Tongue (tissue), 3 donors: ENCODE measurements at places on chromosomes 5 and 9. TPM values are rescaled to one million over a fixed set of nuclear protein-coding genes. Genes with fewer than 3 reads are reported as not detected.

DNA sequence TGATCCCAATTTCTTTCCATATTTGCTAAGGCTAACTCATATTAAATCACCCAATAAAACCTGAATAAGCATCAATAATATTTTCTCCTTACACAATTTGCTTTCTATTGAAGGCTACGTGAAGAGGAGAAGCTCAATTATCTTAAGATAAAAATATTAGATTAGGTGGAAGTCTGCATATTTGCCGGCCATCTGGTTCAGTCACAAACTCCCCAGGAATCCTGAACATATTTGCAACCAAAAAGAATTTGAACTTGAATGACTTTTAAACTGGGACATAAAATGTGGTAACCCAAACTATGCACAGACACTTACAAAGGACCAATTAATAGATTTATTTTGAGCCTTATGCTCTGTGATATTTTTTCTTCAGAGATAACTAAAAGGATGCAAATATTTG lies 92.3 kb downstream of the HAPLN1 start:
- no peak for DNase-seq

The PLAC8L1 gene
- total RNA-seq = not detected

DNA sequence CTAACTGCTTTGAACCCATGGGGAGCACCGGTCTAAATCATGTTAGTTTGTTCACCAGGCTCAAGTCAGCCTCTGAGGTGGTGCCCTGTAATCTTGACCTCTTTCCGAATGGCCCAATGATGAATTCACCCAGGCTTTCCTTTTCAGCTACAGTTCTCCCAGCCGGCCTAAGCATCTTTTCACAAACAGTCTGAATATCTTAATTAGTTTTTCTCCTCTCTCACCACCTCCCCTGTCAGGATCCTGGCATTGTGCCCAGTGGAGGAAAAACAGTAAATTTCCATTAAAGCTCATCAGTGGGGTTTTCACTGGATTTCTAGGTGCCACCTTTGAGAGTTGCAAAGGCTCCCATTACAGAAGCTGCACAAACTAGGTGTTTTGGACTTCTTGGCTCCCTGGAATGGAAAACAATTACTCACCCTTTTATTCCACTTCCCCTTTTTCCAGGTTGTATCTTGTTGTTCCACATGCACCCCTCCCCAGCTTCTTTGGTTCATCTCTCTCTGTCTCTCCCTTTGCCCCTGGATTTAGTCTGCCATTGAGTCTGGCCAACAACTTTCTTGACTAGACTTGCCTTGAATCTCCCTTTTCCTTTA lies 69.4 kb upstream of the ADAMTSL1 start:
- no peak for DNase-seq

DNA sequence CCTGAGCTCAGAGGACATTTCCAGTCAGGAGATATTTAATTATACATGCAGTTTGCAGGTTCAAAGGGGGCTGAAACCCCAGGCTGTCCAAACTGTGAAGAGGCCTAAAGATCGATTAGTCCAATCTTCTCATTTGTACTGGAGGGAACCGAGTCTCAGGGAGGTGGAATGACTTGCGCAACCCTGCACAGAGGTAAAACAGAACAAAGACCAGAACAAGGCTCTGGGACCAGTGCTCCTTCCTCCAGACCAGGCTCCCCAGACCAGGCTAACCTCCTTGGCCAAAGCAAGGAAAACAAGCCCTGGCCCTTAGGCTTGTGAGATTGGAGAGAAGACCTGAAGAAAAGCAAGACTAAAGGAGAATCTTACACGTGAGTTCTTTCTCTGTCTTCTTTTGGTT lies 120.8 kb downstream of the ENC1 start:
- DNase-seq = no peak

DNA sequence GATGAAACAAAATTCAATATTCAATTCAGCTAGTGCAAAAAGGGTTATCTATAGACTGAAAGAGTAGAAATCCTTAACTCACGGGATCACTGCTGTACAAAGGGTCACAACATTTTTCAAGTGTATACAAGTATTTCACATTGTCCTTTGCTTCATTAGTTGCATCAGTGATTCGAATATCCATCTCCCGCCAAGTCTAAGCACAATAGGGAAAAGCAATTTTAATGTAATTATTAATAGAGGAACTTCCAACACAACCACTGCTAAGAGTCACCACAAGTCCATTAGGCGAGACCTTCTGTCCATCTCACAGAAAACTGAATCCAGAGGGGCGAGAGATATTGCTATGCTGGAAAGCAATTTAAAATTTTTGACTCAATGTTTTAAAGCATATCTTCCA lies 27.4 kb downstream of the DNAH5 start:
- DNase-seq = no peak

GRCh38 chr5:160770718-160771117 lies 81.3 kb downstream of the ATP10B start:
- no peak for DNase-seq

DNA sequence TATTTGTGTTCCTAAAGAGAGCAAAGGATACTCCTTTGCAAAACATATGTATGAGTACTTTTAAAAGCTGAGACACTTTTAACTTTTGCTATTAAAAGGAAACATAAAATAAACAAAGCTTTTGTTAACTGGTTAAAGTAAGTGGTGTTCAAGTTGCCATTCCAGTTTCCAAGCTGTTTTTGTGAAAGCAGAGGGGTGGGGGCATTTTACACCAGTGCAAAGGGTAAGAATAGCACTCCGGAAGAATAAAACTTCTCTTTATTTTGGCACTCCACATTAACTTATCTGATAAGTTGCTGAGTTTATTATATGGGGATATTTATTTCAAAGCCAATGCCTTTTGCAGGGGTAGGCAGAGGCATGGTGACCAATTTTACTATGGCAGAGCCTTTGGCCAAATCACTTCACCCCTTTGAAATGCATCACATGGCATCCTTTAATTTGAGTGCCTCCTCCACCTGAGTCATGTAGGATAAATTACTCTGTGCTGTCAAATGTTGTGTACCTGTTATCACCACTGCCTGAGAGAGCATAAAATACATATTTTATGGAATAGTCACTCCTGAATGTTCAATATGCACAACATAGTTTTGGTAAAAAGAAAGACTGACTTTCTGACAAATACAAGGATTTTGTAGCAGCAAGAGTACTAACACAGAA lies 62.9 kb downstream of the MLLT3 start:
- DNase-seq = no peak

DNA sequence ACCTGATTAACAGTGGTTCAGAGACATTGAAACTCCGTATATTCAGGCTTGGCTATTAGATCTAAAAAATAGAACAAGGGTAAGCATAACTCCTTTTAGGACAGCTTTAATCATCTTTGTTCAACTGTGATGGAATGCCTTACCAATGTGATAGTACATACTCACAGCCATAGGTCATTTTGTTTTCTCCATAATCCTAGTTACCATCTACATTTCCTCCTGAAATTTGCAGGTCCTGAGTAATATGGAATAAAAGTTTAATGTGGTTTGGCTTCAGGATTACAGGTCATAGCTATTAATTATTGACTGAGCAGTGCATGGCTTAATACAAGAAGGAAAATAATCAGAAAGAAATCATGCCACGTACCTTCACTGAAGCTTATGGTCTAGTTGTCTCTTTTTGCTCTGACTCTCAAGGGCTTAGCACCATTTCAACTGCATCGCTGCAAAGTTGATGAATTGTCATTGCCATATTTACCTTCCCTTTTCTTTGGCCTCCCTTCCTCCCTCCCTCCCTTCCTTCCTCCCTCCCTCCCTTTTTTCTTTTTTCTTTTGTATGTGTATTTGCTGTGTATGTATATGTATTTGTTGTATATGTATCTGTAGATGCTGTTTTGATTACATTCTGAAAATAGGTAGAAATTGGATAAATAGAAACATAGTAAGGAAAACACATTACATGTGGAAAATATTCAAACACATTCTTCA lies 250.9 kb upstream of the ZNF608 start:
- no peak for DNase-seq

DNA sequence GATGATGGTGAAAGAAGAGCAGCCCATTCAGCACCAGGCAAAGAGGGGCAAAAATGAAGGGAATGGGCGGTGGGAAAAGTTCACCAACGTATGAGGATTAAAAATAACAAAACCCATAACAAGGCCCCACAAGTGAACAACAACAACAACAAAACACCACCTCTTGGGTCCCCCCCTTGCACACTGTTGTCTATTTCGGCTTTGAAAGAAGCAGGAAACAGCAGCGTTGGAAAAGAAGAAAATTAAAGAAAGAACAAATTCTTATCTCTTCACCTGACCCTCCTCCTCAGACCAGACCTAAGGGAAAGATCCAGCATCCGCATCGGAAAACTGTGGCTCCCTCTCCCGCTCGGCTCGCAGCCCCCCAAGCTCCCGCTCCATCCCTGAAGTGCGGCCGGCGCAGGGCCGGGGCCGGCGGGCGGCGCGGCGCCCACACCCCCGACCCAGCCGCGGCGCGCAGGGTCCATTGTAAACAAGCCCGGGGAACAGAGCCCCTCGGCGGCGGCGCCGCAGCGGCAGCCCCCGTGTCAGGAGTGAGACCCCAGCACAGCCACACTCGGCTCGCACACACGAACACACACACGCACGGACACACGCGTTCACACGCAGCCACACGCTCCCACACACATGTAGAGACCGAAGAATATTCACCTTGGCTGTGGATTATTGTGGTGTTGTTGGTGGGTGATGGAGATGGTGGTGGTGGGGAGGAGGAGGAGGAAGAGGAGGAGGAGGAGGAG lies 535 bp downstream of the RFX3 start:
- DNase-seq = peak; percentile 27

The ZNF454 gene
- 4.7 TPM for total RNA-seq

DNA sequence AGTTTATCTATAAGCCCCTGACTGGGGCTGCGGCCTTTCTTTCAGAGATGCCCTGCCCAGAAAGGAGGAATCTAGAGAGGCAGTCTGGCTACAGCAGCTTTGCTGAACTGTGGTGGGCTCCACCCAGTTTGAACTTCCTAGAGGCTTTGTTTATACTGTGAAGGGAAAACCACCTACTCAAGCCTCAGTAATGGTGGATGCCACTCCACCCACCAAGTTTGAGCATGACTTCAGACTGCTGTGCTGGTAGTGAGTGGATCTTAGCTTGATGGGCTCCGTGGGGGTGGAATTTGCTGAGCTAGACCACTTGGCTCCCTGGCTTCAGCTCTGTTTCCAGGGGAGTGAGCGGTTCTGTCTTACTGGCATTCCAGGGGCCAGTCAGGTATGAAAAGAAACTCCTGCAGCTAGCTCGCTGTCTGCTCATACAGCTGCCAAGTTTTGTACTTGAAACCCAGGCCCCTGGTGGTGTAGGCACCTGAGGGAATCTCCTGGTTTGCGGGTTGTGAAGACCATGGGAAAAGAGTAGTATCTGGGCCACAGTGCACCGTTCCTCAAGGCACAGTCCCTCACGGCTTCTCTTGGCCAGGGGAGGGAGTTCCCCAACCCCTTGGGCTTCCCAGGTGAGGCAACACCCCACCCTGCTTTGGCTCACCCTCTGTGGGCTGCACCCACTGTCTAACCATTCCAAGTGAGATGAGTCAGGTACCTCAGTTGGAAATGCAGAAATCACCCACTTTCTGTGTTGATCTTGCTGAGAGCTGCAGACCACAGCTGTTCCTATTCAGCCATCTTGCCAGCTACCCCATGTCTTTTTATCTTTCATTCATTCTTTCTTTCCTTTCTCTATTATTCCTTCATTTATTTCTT lies 211.8 kb upstream of the C9orf72 start:
- no peak for DNase-seq

DNA sequence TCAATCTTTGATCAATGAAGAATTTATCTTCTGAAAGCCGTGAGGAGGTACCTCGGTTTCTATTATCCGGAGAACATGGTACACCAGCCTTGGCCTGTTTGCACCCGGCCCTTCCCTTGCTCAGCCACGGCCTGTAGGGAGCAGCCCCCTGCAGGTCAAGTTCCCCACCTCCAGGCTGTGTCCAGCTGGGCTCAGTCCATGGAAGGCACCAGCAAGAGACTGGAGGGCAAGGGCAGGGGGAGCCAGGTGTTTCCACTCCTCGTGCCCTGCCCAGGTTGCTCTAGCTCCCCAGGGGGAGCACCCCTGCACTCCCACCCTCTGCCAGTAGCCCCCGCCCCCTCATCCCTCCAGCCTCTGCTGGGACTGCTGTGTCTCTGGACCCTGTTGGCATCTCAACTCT lies 87.3 kb upstream of the ADAMTS2 start:
- no peak for DNase-seq

DNA sequence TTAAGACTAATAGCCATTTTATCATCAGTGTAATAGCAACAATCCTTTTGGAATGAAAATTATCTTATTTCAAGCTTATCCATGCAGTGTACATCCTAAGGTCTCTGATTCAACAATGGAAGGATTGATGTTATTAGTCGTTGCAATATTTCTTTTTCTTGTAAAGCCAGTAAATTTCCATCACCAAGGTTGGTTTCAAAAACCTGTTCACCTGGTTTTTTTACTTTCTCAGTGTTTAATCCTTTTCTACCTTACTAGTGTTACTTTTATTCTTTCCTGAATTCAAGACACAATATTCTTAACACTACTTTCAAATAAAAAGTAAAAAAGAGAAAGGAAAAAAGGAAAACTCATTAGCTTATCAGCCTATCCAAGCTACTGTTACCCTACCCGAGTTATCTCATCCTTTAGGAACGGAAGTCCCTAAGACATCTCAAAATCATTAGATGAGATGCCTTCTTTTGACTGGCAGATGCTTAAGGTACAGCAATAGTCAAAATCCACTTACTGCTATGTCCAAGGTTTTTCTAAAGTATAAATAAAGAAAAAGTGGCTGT lies 5.4 kb downstream of the ZFR start:
- DNase-seq = no peak

The SCGB3A2 gene
- 5.8 TPM for total RNA-seq

The PHF24 gene
- total RNA-seq = 0.31 TPM

DNA sequence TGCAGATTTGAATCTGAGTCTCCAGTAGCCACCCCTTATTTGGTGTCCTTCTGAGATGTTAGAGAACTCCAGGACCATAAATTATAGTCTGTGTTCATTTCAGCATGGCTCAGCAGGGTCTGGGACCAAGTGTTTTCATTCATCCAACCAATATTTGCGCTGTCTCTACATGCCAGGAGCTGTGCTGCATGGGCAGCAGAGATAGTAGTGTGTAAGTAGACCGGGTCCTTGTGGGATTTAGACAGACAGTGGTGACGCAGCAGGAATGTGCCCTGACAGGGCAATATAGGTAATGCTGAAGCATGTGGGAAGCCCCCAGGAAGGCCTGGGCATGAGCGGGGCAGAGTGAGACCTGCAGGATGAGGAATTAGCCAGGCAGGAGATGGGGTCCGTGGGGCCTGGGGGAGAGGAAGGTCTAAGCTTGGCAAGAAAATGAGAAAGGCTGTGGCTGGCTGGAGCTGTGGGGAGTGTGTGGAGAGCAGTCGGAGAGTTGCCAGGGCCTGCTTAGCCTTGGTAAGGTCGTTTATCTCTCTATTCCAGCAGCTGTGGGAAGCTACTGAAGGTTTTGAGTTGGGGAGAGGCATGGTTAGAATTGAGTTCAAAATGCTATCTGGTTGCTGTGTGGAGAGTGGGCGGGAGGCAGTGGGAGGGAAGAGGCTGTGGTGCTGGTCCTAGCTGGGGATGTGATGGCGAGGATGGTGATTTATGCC lies 16.8 kb downstream of the STXBP1 start:
- peak; percentile 36 for DNase-seq

GRCh38 chr5:74409166-74409706 lies 231.3 kb downstream of the ENC1 start:
- DNase-seq = peak; percentile 46

- DNase-seq = no peak
Measured at GRCh38 chr9:113781896-113782295, 94.2 kb upstream of the ZNF618 start.

GRCh38 chr5:147400881-147401280 lies 109.0 kb downstream of the DPYSL3 start:
- no peak for DNase-seq

GRCh38 chr9:70856411-70856810 lies 265.0 kb downstream of the TRPM3 start:
- DNase-seq = no peak

- DNase-seq = no peak
Measured at GRCh38 chr5:96881511-96882115, 5.3 kb downstream of the ERAP2 start.
